ENCODE measurements at places on chromosomes 2 and 18. TPM values are rescaled to one million over a fixed set of nuclear protein-coding genes. Genes with fewer than 3 reads are reported as not detected.

The MEP1B gene
- total RNA-seq, result 0.18 TPM

The UGT1A5 gene
- total RNA-seq, result not detected

The CD207 gene
- not detected for total RNA-seq

DNA sequence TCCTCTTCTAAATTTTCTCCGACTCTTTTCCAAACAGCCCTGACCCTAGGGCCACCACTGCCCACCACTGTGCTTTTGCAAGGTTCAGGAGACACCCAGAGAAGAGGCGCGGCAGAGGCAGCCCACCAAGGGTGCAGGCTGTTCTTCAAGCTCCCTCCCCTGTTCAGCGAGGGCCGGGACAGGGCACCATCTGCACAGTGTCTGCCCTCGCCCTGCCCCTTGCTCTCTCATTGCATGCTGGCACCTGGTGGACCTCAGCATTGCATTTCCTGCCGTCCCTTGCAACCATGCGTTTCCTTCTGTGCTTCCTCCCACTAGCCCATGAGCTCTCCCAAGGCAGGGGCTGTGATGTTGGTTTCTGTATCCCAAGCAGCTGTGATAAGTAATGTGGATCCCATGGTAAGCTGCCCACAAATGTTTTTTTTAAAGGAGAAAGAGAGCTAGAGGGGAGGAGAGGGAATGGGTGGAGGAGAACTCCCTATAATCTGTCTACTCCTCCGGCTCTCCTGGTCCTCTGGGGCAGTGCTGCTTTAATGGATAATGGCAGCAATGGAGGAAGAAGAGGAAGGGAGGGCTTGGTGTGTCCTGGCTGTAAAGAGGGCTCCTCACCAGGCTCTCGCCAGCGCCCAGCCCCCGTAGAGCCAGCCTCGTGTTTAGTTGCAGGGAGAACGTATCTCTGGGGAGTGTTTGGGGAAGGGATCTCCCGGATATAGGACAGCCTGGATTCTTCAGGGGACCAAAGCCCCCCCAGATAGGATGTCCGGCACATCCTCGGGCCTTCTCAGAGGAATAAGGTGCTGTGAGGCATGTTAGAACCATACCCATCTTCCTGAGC lies 15.6 kb upstream of the YWHAQ start:
- H3K4me3 ChIP-seq, result no peak overlapping the region
- no peak for DNase-seq
- no peaks in the 10 kb centered on the region for H3K36me3 ChIP-seq
- no peak overlapping the region for H3K27ac ChIP-seq
- H3K27me3 ChIP-seq, result peaks cover 2% of the 10 kb centered on the region

DNA sequence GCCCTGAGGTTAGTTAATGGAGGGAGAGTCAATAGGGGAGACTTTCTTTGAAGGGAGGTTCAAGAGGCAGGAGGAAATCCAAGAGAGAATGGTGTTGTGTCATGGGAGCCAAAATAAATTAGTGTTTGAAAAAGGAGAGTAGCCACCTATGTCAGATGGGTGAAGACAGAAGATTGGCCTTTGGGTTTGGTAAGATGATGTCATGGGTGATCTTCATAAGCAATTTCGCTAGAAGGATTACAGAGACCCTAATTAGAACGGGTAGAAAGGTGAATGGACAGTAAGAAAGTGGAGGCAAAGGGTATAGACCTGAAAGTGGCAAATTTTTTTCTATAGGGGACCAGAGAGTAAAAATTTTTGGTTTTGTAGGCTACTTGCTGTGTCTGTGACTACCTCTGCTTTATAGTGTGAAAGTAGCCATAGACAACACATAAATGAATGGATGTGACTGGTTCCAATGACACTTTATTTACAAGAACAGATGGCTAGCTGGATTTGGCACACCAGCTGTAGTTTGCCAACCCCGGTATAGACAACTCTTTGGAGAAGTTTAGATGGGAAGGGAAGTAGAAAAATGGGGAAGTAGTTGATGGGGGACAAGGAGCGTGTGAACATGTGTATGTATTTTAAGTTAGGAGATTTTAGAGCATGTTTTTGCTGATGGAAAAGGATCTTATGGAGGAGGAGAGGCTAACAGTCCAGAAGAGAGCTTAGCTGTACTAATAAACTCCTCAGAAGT lies 9.3 kb downstream of the STAMBP start:
- peaks cover 14% of the 10 kb centered on the region for H3K36me3 ChIP-seq
- H3K4me1 ChIP-seq, result no peaks in the 10 kb centered on the region
- no peak for DNase-seq

GRCh38 chr2:181122601-181123000 lies 142.2 kb downstream of the UBE2E3 start:
- no peak overlapping the region for H3K27ac ChIP-seq
- peaks cover 2% of the 10 kb centered on the region for H3K4me1 ChIP-seq
- no peaks in the 10 kb centered on the region for H3K36me3 ChIP-seq
- H3K27me3 ChIP-seq, result no peaks in the 10 kb centered on the region
- no peak for DNase-seq
- H3K4me3 ChIP-seq, result no peak overlapping the region

GRCh38 chr2:3689998-3690748 lies 13.2 kb upstream of the DCDC2C start:
- H3K4me1 ChIP-seq, result no peaks in the 10 kb centered on the region
- H3K27me3 ChIP-seq, result peaks cover 47% of the 10 kb centered on the region
- no peak overlapping the region for H3K4me3 ChIP-seq
- no peak for DNase-seq
- no peak overlapping the region for H3K27ac ChIP-seq

- peaks cover 13% of the 10 kb centered on the region for H3K4me1 ChIP-seq
- no peaks in the 10 kb centered on the region for H3K27me3 ChIP-seq
- DNase-seq, result no peak
- H3K36me3 ChIP-seq, result peaks cover 22% of the 10 kb centered on the region
Measured at GRCh38 chr2:238438856-238439849, 12.4 kb downstream of the ASB1 start.

DNA sequence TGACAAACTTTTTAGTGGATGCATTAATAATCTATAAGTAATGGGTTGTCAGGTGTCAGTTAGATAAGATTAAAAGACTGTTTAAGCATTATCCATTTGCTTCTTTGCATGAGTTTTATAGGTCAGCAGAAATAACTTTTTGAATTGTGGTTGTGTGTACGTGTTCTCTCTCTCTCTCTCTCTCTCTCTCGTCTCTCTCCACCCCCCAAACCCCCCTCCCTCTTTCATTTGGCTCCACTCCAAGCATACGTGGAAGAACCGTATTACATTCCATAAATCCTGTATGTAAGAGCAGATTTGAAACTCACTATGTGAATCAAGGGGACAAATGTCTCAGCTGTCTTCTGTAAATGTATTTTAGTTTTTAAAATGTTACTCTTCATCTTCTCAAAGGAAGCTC lies 120.2 kb downstream of the MEIS1 start:
- no peaks in the 10 kb centered on the region for H3K27me3 ChIP-seq
- H3K4me3 ChIP-seq, result peak overlapping the region; percentile 53
- H3K36me3 ChIP-seq, result peaks cover 9% of the 10 kb centered on the region

DNA sequence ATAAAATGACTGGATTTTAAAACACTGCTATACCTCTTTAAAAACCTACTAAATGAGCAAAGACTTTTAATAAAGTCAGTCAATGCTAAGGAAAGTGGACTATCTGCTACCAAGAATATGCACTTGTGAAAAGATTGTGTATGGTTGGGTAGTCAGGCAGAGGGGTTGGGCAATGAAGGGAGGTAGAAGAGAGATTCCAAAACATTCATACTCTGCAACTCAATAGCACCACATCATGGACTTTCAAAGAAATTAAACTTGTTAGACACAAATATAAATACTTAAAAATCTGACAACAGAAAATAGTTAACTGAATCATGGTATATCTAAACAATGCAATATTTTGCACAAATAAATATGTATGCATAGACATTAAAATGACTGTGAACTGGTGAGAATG lies 139.9 kb upstream of the MAPRE2 start:
- H3K4me3 ChIP-seq, result no peak overlapping the region
- H3K4me1 ChIP-seq, result no peaks in the 10 kb centered on the region
- no peak for DNase-seq
- H3K27me3 ChIP-seq, result no peaks in the 10 kb centered on the region
- H3K27ac ChIP-seq, result no peak overlapping the region
- H3K36me3 ChIP-seq, result no peaks in the 10 kb centered on the region

DNA sequence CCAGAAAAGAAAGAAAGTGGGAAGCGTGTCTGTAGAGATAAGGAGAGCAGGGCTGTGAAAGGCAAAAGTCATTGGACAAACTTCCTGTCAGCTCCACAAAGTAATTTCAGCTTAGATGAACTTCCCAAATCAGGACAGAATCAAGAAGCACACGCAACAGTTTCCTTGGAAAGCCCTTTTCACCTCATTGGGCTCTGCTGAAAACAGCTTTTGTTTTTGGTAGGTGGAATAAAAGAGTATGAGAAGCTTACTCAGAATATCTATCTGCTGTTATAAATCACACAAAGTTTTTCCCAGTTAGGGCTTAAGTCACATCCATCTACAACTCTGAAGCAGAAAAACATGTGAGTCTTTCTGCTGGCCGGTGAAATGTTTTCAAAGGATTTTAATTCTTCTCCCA lies 42.4 kb upstream of the EFEMP1 start:
- no peaks in the 10 kb centered on the region for H3K36me3 ChIP-seq
- H3K27me3 ChIP-seq, result peaks cover 15% of the 10 kb centered on the region

- H3K36me3 ChIP-seq, result no peaks in the 10 kb centered on the region
- H3K4me3 ChIP-seq, result no peak overlapping the region
- H3K4me1 ChIP-seq, result no peaks in the 10 kb centered on the region
- peaks cover 10% of the 10 kb centered on the region for H3K27me3 ChIP-seq
Measured at GRCh38 chr18:35851286-35851970, 121.1 kb upstream of the RMP24 start.

- H3K36me3 ChIP-seq, result no peaks in the 10 kb centered on the region
- peaks cover 13% of the 10 kb centered on the region for H3K4me1 ChIP-seq
- no peak overlapping the region for H3K27ac ChIP-seq
- H3K4me3 ChIP-seq, result no peak overlapping the region
Measured at GRCh38 chr18:32480581-32480980, 9.9 kb upstream of the GAREM1 start.

DNA sequence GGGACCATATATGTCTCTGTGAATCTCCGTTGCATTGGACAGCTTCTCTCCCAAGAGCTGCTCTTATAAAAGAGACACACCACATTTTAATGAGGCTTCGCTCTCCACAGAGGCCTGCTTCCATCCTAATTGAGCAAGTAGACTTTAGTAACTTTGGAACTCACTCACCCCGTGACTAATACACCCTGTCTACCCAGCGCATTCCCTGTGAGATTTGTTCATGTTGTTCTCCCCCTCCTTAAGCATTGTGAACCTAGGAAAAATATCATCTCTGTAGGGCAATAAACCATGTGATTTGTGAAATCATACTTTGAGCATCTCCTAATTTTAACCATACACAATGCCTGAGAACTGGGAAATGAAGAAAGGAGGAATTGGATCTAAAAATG lies 56.9 kb downstream of the MCFD2 start:
- H3K4me1 ChIP-seq, result peaks cover 63% of the 10 kb centered on the region
- no peak overlapping the region for H3K27ac ChIP-seq
- DNase-seq, result no peak
- peaks cover 18% of the 10 kb centered on the region for H3K27me3 ChIP-seq

DNA sequence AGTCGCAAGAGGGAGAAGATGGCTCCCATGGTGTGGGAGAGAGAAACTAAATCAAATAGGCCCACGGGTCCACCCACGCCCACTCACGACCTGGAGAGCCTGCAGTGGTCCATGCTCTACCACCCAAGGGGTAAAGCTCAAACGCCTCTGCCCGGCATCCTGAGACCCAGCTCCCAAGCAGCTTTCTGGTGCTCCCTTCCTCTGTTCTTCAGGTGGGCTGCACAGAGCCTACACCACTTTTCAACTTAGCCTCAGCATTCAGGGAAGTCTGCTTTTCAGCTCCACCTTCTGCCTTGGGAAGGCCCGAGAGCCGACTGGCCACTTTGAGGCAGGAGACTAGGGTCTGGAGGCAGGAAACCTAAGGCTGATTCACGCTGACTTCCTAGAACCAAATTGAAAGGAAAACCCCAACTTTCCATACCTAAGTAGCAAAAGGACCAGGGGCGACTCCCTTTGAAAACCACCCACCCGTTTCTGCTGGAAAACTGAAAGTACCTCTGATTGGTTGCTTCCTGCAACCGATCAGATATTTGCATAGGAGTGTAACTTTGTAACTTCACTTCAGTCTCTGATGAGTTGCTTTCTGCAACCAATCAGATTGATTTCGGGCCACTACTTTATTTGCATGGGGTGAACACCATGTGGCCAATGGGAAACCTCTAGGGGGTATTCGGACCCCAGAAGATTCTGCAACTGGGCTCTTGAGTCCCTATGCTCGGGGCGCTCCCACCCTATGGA lies 26.8 kb upstream of the SPATA3 start:
- no peaks in the 10 kb centered on the region for H3K4me1 ChIP-seq
- DNase-seq, result no peak
- no peak overlapping the region for H3K27ac ChIP-seq
- H3K27me3 ChIP-seq, result no peaks in the 10 kb centered on the region

GRCh38 chr2:39837856-39838453 lies 58.9 kb upstream of the THUMPD2 start:
- no peak for DNase-seq
- no peak overlapping the region for H3K27ac ChIP-seq
- no peaks in the 10 kb centered on the region for H3K27me3 ChIP-seq
- H3K36me3 ChIP-seq, result peaks cover 6% of the 10 kb centered on the region
- H3K4me3 ChIP-seq, result no peak overlapping the region

- H3K27ac ChIP-seq, result peak overlapping the region; percentile 91
- peaks cover 67% of the 10 kb centered on the region for H3K4me1 ChIP-seq
- peaks cover 2% of the 10 kb centered on the region for H3K36me3 ChIP-seq
- H3K4me3 ChIP-seq, result no peak overlapping the region
Measured at GRCh38 chr2:43349904-43350303, 123.5 kb upstream of the ZFP36L2 start.

- H3K27me3 ChIP-seq, result no peaks in the 10 kb centered on the region
- H3K27ac ChIP-seq, result no peak overlapping the region
- no peak for DNase-seq
- no peak overlapping the region for H3K4me3 ChIP-seq
Measured at GRCh38 chr18:79941473-79942119, 9.9 kb downstream of the SLC66A2 start.

GRCh38 chr18:58856881-58857280 lies 7.8 kb upstream of the ZNF532 start:
- no peak overlapping the region for H3K4me3 ChIP-seq
- H3K36me3 ChIP-seq, result no peaks in the 10 kb centered on the region
- peaks cover 41% of the 10 kb centered on the region for H3K4me1 ChIP-seq
- DNase-seq, result no peak
- no peaks in the 10 kb centered on the region for H3K27me3 ChIP-seq
- H3K27ac ChIP-seq, result no peak overlapping the region

DNA sequence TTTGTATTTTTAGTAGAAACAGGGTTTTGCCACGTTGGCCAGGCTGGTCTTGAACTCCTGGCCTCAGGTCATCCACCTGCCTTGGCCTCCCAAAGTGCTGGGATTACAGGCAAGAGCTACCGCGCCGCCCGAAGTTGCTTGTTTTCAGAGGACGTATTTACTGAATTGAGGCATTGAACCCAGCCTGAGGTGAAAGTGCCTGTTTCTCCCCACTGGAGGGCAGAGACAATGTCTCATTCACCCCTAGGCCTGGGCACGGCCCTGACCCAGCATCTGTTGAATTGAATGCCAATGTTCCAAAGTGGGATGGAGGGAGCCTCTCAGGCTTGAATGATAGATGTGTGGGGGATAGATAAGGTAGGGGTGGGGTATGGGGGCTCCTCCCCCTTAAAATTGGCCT lies 4.5 kb upstream of the TMBIM1 start:
- H3K27ac ChIP-seq, result peak overlapping the region; percentile 39
- DNase-seq, result no peak
- H3K4me1 ChIP-seq, result peaks cover 55% of the 10 kb centered on the region
- no peaks in the 10 kb centered on the region for H3K27me3 ChIP-seq

GRCh38 chr2:201715459-201715858 lies 17.0 kb upstream of the MPP4 start:
- no peaks in the 10 kb centered on the region for H3K27me3 ChIP-seq
- no peak overlapping the region for H3K27ac ChIP-seq
- no peak overlapping the region for H3K4me3 ChIP-seq
- no peaks in the 10 kb centered on the region for H3K4me1 ChIP-seq
- peaks cover 52% of the 10 kb centered on the region for H3K36me3 ChIP-seq

- H3K27me3 ChIP-seq, result no peaks in the 10 kb centered on the region
- H3K36me3 ChIP-seq, result peaks cover 15% of the 10 kb centered on the region
- peaks cover 26% of the 10 kb centered on the region for H3K4me1 ChIP-seq
- H3K4me3 ChIP-seq, result peak overlapping the region; percentile 63
Measured at GRCh38 chr2:219570924-219571310, 422 bp downstream of the OBSL1 start.
